ENCODE measurements at places on chromosomes 3 and 15.

DNA sequence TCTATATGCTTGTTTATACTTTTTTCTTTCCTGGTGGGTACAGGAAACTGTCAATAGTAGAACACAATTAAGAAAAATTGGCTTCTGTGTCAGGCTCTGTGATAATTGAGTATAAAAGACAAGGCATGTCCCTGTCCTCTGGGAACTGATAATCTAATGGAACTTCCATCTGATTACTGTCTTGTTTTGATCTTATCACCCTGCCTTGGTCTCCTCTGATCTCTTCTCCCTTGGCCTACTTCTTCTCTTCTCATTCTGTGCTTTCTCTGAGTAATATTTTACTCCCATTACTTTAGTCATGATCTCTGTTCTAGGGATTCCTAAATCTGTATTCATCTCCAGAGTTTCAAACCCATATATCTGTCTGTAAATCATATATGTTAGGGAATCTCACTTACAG lies 14.6 kb downstream of the UBE2Q2 start:
- DNase-seq, result no peak

- DNase-seq, result no peak
Measured at GRCh38 chr3:64972793-64973192, 285.0 kb upstream of the ADAMTS9 start.

- no peak for DNase-seq
Measured at GRCh38 chr3:27380433-27381357, 11.5 kb upstream of the NEK10 start.

DNA sequence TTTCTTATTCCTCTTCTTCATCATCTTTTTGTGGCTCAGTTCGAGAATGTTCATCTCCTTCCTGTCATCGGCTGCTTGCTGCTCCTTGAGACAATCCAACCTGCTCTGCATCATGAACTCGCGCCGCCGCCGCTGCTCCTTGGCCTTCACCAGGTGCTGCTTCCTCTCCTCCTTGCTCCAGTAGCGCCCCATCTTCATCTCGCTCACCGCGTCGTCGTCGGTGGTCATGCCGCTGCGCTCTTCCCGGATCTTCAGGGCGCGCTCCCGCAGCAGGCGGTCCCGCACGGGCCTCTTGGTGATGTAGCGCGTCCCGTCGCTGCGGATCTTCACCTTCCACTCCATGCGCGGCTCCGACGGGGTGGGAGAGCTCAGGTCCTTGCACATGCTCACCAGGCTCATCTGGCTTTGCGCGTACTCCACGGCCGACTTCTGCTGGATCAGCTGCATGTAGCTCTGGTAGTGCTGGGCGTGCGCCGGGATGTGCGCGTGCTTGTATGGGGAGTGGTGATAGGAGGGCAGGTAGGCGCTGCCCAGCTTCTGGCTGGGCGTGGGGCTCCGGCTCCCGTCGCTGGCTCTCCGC lies 241.2 kb downstream of the PDZRN3 start:
- DNase-seq, result no peak

- DNase-seq, result no peak
Measured at GRCh38 chr3:141875893-141876380, 506 bp upstream of the ATP1B3 start.

DNA sequence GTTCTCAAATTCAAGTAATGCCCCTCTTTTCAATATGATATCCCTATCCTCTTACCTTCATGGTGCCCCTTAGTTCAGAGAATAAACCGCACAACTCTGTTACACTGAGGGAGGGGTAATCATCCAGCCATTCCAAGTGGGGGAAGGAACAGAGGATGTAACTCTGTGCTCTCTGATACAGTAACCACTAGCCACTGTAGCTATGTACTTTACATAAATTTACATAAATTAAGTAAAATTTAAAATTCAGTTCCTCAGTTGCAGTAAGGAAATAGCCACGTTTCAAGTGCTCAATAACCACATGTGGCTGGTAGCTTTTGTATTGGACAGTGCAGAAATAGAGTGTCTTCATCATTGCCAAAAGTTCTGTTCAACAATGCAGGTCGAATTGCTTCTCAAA lies 90.8 kb downstream of the ANXA2 start:
- DNase-seq, result no peak

- no peak for DNase-seq
Measured at GRCh38 chr3:5149306-5149880, 27.3 kb downstream of the ARL8B start.

DNA sequence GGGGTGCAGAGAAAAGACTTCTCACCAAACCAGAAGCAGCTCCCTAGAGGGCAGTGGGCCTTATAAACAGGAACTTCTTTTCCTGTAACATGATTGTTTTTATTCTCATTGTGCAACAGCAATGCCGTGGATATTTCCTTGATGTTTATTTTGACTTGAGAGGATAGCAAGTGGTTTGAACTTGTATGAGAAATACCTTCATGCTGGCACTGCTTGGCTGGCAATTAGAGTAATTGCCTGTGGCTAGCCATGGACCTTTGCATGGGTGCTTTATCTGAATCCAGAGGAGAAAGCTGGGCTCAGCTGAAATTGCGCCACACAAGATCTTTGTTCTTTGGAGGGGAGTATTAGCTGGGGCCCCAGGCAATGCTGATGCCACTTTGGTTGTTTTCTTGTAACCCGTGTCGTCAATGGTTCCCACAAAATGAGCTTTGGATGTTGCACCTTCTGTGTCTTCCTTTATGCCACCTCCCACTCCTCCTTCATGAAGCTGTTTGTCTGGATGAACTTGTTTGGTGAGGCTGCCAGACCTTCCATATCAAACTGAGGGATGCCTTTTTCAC lies 37.9 kb downstream of the CMTM8 start:
- DNase-seq, result no peak

GRCh38 chr15:40844696-40845030 lies 815 bp downstream of the SPINT1 start:
- DNase-seq, result peak; percentile 22

DNA sequence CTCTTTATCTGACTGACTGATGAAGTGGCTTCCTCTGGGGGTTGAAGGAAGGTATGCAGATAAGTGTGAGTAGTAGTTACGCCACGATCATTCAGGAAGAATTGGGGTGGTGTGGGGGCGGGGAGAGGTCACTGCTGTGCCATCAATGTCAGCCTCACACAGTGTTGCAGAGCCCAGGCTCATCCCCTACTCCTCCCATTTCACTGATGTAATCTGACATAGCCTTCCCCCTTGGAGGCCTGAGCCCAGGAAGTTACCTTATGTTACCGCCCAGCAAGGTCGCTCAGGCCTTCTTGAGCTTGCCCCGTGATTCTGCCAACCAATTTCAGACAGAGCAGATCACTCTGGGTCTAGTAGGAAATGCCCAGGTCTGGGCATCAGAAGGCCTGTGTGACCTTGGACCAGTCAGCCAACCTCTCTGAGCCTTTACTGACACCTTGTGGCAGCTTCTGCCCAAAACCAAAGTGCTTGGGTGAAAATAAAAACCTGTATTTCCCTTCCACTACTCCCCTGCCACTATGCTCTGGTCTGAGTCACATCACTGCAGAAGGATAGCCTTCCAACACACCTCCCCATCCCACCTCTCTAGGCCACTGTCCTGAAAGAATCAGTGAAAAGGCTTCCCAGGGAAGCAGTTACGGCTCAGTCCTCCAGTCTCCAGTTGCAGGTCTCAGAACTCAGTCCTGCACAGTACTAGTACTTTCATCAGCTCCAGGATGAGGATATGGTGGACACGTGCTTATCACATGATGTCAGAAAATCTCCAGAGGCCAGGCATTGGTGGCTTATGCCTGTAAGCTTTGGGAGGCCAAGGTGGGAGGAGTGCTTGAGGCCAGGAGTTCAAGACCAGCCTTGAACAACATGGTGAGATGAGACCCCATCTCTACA lies 28.1 kb upstream of the INSYN1 start:
- peak; percentile 43 for DNase-seq

GRCh38 chr15:49196856-49197255 lies 26.8 kb downstream of the GALK2 start:
- DNase-seq, result no peak
